ENCODE measurements at places on chromosomes 16 and 17. TPM values are rescaled to one million over a fixed set of nuclear protein-coding genes. Genes with fewer than 3 reads are reported as not detected.
A peak's percentile ranks its signal among the peaks of the same experiment; 100 is the strongest.

DNA sequence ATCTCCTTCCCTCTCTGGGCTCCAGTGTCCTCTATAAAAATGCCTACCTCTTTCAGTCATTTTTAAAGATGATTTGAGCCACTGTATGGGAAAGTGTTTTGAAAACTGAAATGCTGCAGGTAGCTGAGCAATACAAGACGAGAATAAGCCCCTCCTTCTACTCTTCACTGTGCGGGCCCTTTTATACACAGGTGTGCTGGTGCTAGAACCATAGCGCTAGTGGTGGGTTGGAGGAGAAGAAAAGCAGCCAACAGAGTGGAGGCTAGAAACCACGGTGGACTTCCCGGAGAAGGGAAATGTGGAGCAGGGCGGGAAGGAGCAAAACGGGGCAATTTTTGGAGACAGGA is 58.2 kb upstream of the DLX4 start:
- no peaks in the 10 kb centered on the region for H3K36me3 ChIP-seq
- DNase-seq: no peak
- H3K27me3 ChIP-seq: peaks cover 6% of the 10 kb centered on the region
- H3K4me1 ChIP-seq: peaks cover 10% of the 10 kb centered on the region

- no peaks in the 10 kb centered on the region for H3K4me1 ChIP-seq
- DNase-seq: no peak
- no peak overlapping the region for H3K4me3 ChIP-seq
- H3K27ac ChIP-seq: no peak overlapping the region
These were observed 94.2 kb downstream of the DNAH3 start for GRCh38 chr16:21056396-21056795.

DNA sequence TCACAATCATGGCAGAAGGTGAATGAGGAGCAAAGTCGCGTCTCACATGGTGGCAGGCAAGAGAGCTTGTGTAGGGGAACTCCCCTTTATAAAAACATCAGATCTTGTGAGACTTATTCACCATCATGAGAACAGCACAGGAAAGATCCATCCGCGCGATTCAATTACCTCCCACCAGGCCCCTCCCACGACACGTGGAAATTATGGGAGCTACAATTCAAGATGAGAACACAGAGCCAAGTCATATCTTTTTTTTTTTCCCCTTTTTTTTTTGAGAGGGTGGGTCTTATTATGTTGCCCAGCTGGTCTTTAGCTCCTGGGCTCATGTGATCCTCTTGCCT is 60.0 kb downstream of the RPTOR start:
- H3K27ac ChIP-seq: no peak overlapping the region
- peaks cover 3% of the 10 kb centered on the region for H3K4me1 ChIP-seq
- no peaks in the 10 kb centered on the region for H3K27me3 ChIP-seq
- DNase-seq: no peak
- no peaks in the 10 kb centered on the region for H3K36me3 ChIP-seq

GRCh38 chr16:24178496-24178895 is 77.6 kb upstream of the CACNG3 start:
- no peaks in the 10 kb centered on the region for H3K27me3 ChIP-seq
- H3K36me3 ChIP-seq: no peaks in the 10 kb centered on the region
- no peak for DNase-seq
- H3K4me1 ChIP-seq: no peaks in the 10 kb centered on the region
- H3K27ac ChIP-seq: no peak overlapping the region

- H3K27ac ChIP-seq: peak overlapping the region; percentile 93
- peak overlapping the region; percentile 74 for H3K4me3 ChIP-seq
- peaks cover 31% of the 10 kb centered on the region for H3K36me3 ChIP-seq
- peaks cover 29% of the 10 kb centered on the region for H3K4me1 ChIP-seq
- no peak for DNase-seq
These were observed 855 bp downstream of the TUFM start for GRCh38 chr16:28845293-28845692.

DNA sequence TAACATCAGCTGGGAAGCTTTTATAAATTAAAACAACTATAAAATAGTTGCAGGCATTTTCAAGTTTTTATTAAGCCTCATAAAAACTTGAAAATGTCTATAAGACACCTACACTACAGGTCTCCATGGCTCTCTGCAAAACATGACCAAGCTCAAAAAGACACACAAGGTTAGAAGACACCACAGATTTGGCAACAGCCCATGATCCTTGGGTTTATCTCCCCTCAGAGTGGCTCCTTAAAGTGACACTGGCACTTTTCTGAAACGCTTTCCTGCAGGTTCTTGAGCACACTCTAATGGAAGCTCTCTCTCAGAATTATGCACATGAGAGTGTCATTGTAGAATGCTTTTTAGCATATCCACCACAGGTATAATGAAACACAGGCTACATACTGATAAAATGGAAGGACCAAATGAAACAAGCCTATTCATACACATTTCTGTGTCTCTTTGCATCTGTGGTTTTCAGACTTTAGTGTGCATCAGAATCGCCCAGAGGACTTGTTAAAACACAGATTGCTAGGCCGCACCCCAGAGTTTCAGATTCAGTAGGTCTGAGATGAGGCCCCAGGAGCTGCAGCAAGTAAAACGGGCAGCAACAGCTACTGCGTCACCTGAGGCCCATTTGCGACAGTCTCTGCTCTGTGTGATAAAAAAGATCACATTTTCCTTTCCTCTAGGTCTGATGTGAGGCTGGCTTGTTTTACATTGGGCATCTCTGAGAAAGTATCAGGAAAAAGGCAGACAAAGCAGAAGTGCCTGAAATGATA is 75.0 kb upstream of the WSB1 start:
- DNase-seq: no peak
- no peaks in the 10 kb centered on the region for H3K4me1 ChIP-seq
- no peak overlapping the region for H3K4me3 ChIP-seq
- no peaks in the 10 kb centered on the region for H3K27me3 ChIP-seq

DNA sequence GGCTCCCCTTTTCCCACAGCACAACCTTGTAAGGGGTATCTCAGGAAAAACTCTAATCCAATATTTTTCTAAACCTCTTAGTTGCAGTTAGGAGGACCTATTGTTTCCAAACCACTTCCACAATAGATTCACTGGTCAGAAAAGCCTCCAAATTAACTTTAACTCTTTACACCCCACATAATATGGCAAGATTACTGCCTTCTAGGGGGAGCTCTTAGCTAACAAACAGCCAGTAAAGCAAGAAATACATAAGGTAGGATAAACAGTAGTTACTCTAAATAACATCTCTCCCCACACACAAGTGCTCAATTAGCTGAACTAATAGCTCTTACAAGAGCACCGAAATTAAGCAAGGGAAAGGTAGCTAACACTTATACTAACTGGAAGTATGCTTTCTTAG is 192.1 kb upstream of the KIF2B start:
- H3K36me3 ChIP-seq: no peaks in the 10 kb centered on the region
- no peaks in the 10 kb centered on the region for H3K27me3 ChIP-seq
- H3K27ac ChIP-seq: no peak overlapping the region

GRCh38 chr16:9102379-9102778 is 10.9 kb downstream of the HAPSTR1 start:
- no peak for DNase-seq
- no peak overlapping the region for H3K4me3 ChIP-seq
- H3K27ac ChIP-seq: no peak overlapping the region
- no peaks in the 10 kb centered on the region for H3K27me3 ChIP-seq
- H3K36me3 ChIP-seq: no peaks in the 10 kb centered on the region
- peaks cover 100% of the 10 kb centered on the region for H3K4me1 ChIP-seq

DNA sequence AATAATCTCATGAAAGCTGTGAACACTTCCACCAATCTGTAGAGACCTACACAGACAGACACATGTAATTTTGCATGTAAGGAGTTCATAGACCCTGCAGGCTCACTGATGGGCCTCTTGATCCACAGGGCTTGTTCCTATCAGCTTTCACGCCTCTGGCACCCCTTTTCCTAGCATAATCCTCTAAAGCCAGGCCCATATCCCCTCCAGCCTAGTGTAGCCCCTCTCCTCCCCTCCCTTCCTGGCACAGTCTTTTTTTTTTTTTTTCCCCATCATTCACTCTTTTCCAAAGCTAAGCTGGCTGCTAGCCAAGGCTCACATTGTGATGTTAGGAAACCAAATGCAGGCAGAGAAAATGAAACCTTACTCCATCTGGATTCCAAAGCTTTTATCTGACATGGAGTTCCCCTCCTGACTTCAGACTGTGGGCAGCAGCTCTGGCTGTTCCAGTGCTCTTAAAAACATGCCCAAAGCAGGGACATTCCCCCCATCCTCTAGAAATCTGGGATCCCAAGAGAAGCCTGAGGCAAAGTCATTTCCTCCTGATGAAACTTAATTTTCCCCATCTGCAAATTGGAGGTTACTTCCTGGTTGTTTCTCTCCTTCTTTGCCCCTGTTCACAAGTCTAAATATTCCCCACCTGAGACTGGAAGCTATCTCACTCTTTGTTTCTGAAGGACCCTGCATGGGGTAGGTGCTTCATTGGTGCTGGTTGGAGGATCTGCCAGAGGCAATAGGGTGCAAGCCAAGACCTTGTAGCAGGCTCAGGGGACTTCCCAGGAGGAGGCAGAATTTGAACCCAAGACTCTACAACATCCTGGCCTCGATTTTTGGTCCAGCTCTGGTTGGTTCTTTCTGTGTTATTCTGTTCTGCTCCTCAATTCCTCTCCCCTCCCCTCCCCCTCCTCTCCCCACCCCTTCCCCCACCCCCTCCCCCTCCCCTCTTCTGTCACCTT is 9.9 kb upstream of the CCL5 start:
- no peaks in the 10 kb centered on the region for H3K27me3 ChIP-seq
- H3K4me1 ChIP-seq: no peaks in the 10 kb centered on the region
- no peak overlapping the region for H3K27ac ChIP-seq
- H3K36me3 ChIP-seq: no peaks in the 10 kb centered on the region

DNA sequence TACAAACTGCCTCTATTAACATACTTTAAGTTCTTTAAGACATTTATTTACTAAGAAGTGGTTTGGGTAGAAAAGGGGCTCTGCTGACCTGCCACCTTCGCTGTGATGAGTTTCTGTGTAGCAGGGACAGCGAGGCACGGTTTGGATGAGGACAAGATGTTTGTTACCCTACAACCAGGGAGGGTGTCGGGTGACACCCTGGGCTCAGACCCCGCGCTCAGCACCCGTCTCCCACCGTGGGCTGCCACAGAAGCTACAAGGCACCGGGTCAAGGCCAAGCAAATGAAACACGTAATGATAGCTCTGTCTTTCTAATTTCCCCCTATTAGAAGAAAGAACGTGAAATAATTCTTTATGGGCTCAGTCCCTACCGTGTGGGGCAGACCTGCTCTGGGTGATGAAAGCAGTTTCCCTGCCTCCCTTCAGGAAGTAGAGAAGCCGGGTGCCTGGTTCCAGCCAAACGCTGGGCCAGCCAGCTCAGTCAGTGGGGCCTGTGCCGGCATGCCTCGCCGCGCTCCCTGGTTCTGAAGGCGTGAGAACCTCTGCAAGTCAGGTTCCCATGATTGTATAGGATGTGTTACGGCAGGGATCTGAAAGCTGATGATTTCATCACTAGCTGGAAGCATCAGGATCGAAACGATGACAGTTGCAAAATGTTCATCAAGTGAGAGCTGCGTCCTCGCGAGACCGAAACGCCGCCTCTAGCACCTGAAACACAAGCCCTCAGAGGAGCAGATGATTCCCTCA is 3.9 kb downstream of the ZNF750 start:
- DNase-seq: no peak
- peaks cover 13% of the 10 kb centered on the region for H3K4me1 ChIP-seq
- no peak overlapping the region for H3K4me3 ChIP-seq
- H3K27ac ChIP-seq: peak overlapping the region; percentile 83

DNA sequence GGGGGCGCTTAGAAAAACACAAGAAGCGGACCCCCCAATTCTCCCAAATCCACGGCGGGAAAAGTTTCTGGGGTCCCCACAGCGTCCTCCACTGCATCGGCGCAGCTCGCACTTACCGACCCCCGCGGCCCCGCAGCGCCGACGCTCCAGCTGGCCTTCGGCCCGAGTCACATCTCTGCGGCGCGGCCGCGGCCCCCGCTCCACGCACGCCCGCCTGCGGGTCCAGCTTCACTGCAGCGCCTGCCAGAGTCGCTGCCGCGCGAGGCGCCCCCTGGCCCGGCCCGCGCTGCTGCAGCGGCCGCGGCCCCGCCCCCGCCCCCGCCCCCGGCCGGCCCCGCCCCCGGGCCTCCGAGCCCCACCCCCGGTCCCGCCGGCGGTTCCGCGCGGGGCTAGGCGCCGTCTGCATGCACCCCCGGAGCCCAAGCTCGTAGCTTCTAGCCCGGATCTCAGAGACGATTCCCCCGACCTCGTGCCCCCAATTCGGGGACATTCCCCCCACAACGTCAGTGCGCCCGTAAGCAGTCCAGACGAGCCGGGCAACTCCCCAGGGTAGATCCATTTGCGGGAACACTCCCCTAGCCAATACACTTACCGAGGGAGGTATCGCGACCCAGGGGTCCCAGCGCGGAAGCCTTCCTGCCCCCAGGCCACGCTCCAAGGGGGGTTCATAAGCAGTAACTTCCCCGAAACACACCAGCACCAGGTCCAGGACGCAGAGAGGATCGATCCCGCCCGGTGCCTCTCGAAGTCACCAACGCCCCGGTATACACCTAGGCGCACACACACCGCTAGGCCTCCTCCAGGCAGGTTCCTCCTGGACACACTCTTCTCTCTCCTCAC is at the start of gene GPRC5B:
Gene GPRC5B, minus strand, starts transcription at position 238 of the 840 bp plus-strand sequence. CDS start 12,003 bp downstream, outside the sequence.
- H3K4me1 ChIP-seq: peaks cover 40% of the 10 kb centered on the region
- no peaks in the 10 kb centered on the region for H3K27me3 ChIP-seq
- DNase-seq: no peak
- no peaks in the 10 kb centered on the region for H3K36me3 ChIP-seq
- peak within 1 kb of the TSS; percentile 79 for H3K27ac ChIP-seq

DNA sequence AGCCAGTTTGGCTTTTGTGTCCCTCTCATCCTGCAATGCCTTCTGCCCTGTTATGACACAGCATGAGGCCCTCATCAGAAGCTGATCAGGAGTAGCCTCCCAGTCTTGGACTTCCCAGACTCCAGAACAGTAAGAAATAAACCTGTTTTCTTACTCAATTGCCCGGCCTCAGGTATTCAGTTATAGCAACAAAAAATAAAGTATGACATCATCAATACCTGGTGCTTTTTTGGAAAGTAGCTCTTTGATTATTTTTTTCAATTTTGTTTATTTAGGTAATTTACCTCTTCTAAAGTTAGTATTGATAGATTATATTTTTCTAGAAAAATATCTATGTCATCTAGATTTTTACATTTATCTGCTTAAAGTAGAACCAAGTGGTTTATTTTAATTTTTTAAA is 112.8 kb upstream of the CES5A start:
- no peak for DNase-seq
- H3K4me3 ChIP-seq: no peak overlapping the region
- H3K36me3 ChIP-seq: no peaks in the 10 kb centered on the region
- no peaks in the 10 kb centered on the region for H3K4me1 ChIP-seq

Gene ADAD2
- total RNA-seq: not detected

Gene NPTX1
- total RNA-seq: 0.49 TPM

Gene KRTAP1-3
- total RNA-seq: not detected

Gene OR1A1
- total RNA-seq: not detected

Gene CEMP1
- total RNA-seq: not detected

Gene CDH5
- total RNA-seq: 38.3 TPM

Gene KRTAP9-2
- total RNA-seq: not detected

Gene CCR7
- not detected for total RNA-seq

Gene YBX2
- 0.25 TPM for total RNA-seq

Gene SNAI3
- total RNA-seq: not detected

Gene PGP
- total RNA-seq: 15.5 TPM

Measured in vagina (tissue), 2 donors.